AG04450 (cell line): ENCODE measurements at places on chromosomes 1 and 21.

- DNase-seq: no peak
Measured at GRCh38 chr1:71350805-71351204, 270.0 kb upstream of the ZRANB2 start.

- no peak for DNase-seq
Measured at GRCh38 chr1:25563330-25564215, 20.2 kb downstream of the LDLRAP1 start.

DNA sequence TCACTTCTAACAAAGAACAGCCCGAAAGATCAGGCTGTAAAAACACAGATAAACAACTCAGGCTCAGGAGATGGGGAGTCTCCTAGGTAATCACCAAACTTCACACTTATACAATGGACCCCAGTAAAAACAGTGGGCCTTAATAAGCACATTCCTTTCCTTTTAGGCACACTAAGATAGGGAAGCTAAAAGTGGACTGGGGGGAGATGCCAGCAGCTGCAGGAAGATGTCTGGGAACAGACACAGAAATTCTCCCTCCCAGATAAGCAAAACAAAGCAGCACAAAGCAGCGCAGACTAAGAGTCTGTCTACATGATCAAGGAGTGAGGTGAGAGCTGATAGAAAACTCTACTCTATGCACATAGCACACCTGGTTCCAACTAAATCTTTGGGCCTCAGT, 29.0 kb upstream of the CTBS start:
- no peak for DNase-seq

DNA sequence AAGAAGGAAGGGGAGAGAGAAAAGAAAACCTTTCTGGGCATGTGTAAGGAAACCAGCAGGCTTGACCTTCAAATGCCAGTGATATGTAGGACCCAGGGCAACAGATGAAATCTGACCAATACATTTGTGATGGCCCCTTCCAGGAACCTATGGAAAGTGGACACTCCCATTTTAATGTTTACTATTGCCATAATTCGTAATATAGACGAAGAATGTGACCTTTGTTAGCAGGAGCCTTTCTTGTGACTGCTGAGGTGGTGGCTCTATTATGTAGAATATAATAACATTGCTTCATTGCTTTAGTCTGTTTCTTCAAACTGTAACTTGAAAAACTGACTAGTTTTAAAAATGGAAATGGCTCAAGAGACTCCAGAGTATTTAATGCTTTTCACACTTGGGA, 150.8 kb downstream of the MAGI3 start:
- DNase-seq: no peak

DNA sequence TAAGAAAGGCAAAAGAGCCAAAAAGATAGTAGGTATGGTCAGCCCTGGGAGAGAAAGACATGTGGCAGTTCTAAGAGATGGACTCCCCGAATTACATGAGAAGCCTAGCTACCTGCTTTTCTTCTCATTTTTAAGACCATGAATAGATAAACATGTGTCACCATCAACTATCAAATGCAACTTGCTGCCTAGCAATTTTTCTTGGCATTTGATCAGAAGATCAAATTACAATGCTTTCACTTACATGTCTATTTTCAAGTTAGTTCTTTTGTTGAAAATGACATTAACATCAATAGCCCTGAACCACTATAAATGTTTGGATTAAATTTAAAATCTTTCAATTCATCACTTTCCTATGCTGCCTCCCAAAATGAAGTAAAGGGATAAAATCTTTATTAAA, 212.3 kb downstream of the HHIPL2 start:
- no peak for DNase-seq

DNA sequence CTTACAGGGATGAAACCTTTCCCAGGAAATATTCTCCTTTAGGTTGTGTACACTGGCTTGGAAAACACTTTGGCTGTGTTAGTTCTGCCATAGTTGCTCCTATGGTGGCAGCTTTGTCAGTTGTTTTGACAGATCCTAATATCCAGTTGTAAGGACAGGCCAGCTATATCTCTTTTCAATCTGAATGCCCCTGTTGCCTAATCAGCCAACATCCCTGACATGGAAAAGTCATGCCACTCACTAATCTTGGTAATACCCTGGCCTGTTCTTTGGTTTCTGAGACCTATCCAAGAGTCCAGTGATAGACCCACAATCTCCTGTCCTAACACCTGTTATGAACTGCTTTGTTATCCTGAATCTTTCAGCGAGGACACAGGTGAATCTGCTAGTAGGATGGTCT, 148.8 kb downstream of the MRPL39 start:
- no peak for DNase-seq
